Lower lobe of right lung (tissue), 2 donors: ENCODE measurements at places on chromosomes 5 and 9. TPM values are rescaled to one million over a fixed set of nuclear protein-coding genes. Genes with fewer than 3 reads are reported as not detected.

DNA sequence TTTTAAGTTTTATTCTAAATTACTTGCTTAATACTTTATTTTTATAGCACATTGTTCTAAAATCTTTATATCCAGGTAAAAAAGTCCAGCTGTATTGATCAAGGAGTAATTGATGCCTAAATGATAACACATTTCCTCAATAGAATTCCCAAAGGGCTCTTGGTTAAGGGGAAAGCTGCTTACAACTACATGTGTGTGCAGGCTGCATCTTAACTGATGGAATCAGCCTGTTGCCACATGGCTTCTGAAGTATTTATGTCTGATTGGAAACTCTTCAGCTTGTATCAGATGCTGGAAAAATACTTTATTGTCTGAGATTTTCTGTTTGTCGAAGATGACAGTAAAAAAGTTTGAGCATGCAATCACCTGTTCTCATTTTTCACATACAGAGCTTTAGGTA lies 182.6 kb downstream of the FBXL7 start:
- H3K4me3 ChIP-seq, result no peak overlapping the region
- H3K36me3 ChIP-seq, result no peaks in the 10 kb centered on the region
- H3K27ac ChIP-seq, result no peak overlapping the region
- DNase-seq, result no peak
- H3K4me1 ChIP-seq, result no peaks in the 10 kb centered on the region
- H3K27me3 ChIP-seq, result no peaks in the 10 kb centered on the region

GRCh38 chr9:96061293-96061987 lies 185.9 kb downstream of the ERCC6L2 start:
- H3K27me3 ChIP-seq, result no peaks in the 10 kb centered on the region
- H3K36me3 ChIP-seq, result no peaks in the 10 kb centered on the region
- peak overlapping the region; percentile 56 for H3K27ac ChIP-seq
- no peak for DNase-seq

GRCh38 chr5:26645659-26646058 lies 392.7 kb downstream of the CDH9 start:
- H3K36me3 ChIP-seq, result no peaks in the 10 kb centered on the region
- H3K27me3 ChIP-seq, result no peaks in the 10 kb centered on the region
- no peaks in the 10 kb centered on the region for H3K4me1 ChIP-seq
- no peak overlapping the region for H3K4me3 ChIP-seq

DNA sequence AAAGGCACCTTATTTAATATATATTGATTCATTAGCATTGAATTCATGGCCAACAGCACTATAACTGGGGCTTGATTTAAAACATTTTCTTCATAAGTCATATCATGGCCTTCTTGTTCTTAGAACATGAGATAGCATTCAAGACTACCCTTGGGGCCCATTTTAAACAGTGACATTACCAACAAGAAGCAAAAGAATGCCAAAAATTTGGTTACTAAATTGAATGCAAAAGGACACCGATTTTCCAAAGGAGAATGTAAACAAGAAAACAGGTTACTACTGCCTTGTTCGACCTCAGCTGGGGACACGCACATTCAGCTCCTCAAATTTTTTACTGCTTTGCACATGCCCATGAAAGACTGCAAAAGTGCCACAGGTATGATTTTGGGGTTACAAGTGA lies 219.4 kb upstream of the TLE4 start:
- no peak overlapping the region for H3K27ac ChIP-seq
- no peaks in the 10 kb centered on the region for H3K27me3 ChIP-seq
- H3K36me3 ChIP-seq, result no peaks in the 10 kb centered on the region

DNA sequence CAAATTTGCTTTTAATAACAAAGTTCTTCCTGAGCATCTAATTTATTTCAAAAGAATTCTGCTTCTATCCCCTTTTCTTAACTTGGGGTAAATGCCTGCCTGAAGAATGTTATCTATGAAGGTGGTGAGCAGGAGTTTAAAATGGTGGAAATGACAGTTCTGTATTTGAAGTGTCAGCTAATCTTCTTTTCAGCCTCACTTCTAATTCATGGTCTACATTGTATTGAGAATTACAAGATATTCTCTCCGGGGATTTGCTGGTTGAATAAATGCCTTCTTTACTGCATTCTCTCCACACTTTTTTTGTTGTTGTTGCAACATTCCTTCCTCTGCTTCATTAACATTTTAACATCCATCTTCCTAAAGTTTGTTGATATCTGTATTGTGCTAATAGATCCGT lies 143.1 kb upstream of the GRIN3A start:
- DNase-seq, result no peak
- no peak overlapping the region for H3K27ac ChIP-seq
- H3K4me1 ChIP-seq, result no peaks in the 10 kb centered on the region
- H3K27me3 ChIP-seq, result no peaks in the 10 kb centered on the region

DNA sequence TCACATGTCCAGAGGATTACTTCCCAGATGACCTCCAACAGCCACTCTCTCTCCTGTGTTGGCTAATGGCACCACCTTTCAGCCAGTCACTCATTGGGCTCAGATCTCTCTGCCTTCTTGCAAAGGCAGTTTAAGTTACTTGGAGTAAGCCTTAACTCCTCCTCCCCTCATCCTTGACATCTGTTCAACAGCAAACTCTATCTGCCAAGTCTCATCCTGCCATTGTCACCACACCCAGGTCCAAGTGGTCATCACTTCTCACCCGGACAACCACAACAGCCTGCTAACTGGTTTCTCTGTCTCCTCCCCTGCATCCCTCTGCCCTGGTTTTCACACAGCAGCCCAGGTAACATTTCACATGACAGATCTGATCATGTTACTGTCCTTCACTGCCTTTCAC lies 58.5 kb downstream of the DCP2 start:
- H3K4me1 ChIP-seq, result peaks cover 7% of the 10 kb centered on the region
- DNase-seq, result no peak
- no peak overlapping the region for H3K27ac ChIP-seq
- H3K4me3 ChIP-seq, result no peak overlapping the region
- peaks cover 4% of the 10 kb centered on the region for H3K36me3 ChIP-seq
- no peaks in the 10 kb centered on the region for H3K27me3 ChIP-seq

DNA sequence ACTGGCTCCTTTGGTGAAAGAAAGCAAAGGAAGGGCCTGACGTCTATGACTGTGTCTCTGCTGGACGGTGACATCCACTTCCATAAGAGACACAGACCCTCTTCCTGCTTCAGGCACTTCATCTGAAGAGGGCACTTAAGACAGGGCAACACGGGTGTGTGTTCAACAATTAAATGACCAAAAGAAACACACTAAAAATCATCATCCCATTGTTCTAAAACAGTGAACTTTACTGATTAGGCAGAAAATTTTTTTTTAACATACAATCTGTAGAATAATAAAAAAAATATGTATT lies 58.5 kb downstream of the GOLM1 start:
- H3K27ac ChIP-seq, result no peak overlapping the region
- DNase-seq, result no peak
- H3K4me3 ChIP-seq, result no peak overlapping the region
- no peaks in the 10 kb centered on the region for H3K36me3 ChIP-seq
- no peaks in the 10 kb centered on the region for H3K4me1 ChIP-seq

- peaks cover 29% of the 10 kb centered on the region for H3K36me3 ChIP-seq
- H3K4me1 ChIP-seq, result peaks cover 46% of the 10 kb centered on the region
- no peaks in the 10 kb centered on the region for H3K27me3 ChIP-seq
- no peak overlapping the region for H3K4me3 ChIP-seq
- no peak overlapping the region for H3K27ac ChIP-seq
- no peak for DNase-seq
Measured at GRCh38 chr9:113528811-113529210, 65.3 kb downstream of the RGS3 start.

DNA sequence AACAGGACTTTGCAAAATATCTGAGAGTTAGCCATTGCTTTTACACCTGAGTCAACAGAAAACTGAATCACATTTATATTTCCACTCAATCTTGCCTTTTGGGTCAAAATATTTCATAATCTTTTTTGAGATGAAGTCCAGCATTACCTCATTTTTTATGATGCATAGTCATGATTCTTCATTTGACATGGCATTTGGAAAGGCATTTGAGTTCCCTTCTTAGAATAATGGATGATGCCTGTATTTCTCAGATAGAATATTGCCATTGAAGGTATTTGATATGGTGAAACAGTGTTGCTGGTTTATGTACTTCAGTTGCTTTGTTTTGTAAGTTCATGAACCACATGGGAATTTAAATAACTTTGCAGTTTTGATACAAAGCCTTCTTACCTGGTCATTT lies 180.4 kb downstream of the PRR16 start:
- no peak overlapping the region for H3K27ac ChIP-seq
- no peaks in the 10 kb centered on the region for H3K36me3 ChIP-seq
- H3K4me3 ChIP-seq, result no peak overlapping the region
- no peaks in the 10 kb centered on the region for H3K27me3 ChIP-seq

GRCh38 chr5:169650701-169651331 lies 13.7 kb downstream of the DOCK2 start:
- H3K36me3 ChIP-seq, result peaks cover 5% of the 10 kb centered on the region
- H3K27ac ChIP-seq, result no peak overlapping the region
- peaks cover 48% of the 10 kb centered on the region for H3K4me1 ChIP-seq
- no peak for DNase-seq
- no peaks in the 10 kb centered on the region for H3K27me3 ChIP-seq

DNA sequence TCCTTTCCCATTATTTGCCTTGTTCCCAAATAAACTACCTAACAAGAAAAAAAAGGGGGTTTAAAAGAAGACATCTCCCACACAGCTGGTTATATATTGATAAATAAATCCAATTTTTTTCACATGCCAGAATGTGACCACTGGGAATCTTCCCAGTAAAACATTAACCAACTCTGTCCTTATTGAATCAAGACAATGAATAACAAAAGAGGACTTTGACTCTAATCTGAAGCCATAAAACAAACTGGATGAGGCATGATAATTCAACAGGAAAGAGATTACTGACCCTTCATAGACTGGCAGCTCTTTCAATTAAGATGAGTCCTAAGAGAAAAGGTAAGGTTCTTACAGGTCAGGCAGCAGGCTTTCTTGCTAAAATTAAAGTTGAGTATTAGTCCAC lies 165.8 kb upstream of the CDH6 start:
- H3K27me3 ChIP-seq, result no peaks in the 10 kb centered on the region
- no peaks in the 10 kb centered on the region for H3K4me1 ChIP-seq
- H3K27ac ChIP-seq, result no peak overlapping the region
- DNase-seq, result no peak
- no peaks in the 10 kb centered on the region for H3K36me3 ChIP-seq

- H3K4me3 ChIP-seq, result no peak overlapping the region
- no peak for DNase-seq
- H3K4me1 ChIP-seq, result peaks cover 3% of the 10 kb centered on the region
- no peak overlapping the region for H3K27ac ChIP-seq
Measured at GRCh38 chr5:57303985-57304384, 130.1 kb downstream of the GPBP1 start.

DNA sequence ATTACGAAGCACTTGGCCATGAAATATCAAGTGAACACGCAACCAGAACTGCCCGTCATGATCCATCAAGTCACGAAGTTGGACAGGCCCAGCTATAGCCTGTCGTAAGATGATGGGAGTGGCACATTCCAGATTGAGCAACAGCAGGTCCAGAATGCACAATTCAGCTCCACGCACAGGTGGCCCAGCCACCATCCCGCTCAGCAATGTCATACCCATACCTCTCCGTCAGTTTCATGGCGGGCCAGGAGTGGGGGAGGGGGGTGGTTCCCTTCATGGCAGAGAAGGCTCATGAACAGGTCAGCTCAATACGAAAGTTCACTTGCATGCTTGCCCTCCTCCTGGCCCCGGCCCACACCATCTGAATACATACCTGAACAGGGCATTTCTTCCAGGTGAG lies 34.9 kb downstream of the SMIM23 start:
- H3K4me3 ChIP-seq, result no peak overlapping the region
- no peak overlapping the region for H3K27ac ChIP-seq
- no peak for DNase-seq
- no peaks in the 10 kb centered on the region for H3K4me1 ChIP-seq
- no peaks in the 10 kb centered on the region for H3K36me3 ChIP-seq

DNA sequence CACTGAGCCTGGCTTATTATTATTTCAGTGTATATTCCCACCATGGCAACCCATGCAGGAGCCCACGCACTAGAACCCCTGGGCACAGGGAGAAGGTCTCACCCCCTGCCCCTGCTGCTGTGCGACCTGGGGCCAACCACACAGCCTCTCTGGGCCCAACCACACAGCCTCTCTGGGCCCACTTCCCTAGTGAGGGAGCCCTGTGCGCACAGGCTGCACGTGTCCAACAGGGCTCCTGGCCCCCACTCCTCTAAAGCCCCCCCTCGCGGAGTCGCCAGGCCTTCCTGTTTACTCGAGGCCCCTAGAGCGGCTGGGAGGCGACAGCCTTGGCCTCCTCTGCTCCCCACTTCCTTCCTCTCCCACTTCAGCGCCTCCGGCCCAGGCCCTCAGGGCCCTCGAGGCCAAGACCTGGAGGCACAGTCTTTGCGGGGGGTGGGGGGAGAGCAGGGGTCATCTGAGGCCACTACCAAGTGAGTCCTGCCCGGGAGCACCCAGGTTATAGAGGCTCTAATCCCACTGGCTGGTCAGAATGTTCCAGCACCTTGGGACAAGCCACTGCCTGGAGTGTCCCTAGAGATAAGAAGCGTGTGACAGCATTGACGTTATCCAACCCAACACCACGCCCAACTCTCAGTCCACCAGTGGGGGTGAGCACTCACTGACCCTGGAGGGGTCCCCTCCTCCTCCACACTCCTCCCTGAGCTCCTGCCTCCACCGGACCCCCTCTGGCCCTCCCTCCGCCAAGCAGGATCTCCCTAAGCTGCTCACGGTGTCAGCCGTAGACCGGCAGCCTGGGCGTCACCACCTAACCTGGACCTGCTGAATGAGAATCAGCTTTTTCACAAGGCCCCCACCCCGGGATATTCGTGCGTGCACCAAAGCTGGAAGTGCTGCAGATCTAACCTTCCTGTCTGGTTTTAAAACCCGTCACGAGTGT lies 7.9 kb upstream of the ENG start:
- peak overlapping the region; percentile 85 for H3K27ac ChIP-seq
- H3K36me3 ChIP-seq, result peaks cover 1% of the 10 kb centered on the region
- peak overlapping the region; percentile 14 for H3K4me3 ChIP-seq
- peak; percentile 92 for DNase-seq

- no peak overlapping the region for H3K4me3 ChIP-seq
- no peaks in the 10 kb centered on the region for H3K4me1 ChIP-seq
- H3K36me3 ChIP-seq, result no peaks in the 10 kb centered on the region
- H3K27ac ChIP-seq, result no peak overlapping the region
- H3K27me3 ChIP-seq, result no peaks in the 10 kb centered on the region
- DNase-seq, result no peak
Measured at GRCh38 chr5:128228008-128228407, 144.4 kb downstream of the SLC12A2 start.

GRCh38 chr9:21626493-21626892 lies 144.4 kb upstream of the IFNE start:
- no peaks in the 10 kb centered on the region for H3K4me1 ChIP-seq
- H3K27ac ChIP-seq, result no peak overlapping the region
- H3K36me3 ChIP-seq, result no peaks in the 10 kb centered on the region
- H3K4me3 ChIP-seq, result no peak overlapping the region
- H3K27me3 ChIP-seq, result peaks cover 6% of the 10 kb centered on the region

GFI1B gene
- total RNA-seq, result 1.1 TPM

FOXD4 gene
- 0.32 TPM for total RNA-seq

TAF11L5 gene
- not detected for total RNA-seq

PCDHA1 gene
- total RNA-seq, result not detected

CDH6 gene
- total RNA-seq, result 7.2 TPM

AHRR gene
- 8.4 TPM for total RNA-seq

ARPC5L gene
- 33.2 TPM for total RNA-seq

TXNDC8 gene
- not detected for total RNA-seq

CDKN2A gene
- total RNA-seq, result 8.4 TPM

PCDH12 gene
- total RNA-seq, result 14.9 TPM

PCDHGB1 gene
- total RNA-seq, result 1.8 TPM
